ENCODE measurements at places on chromosomes 3 and 15. TPM values are rescaled to one million over a fixed set of nuclear protein-coding genes. Genes with fewer than 3 reads are reported as not detected.

The PCCB gene
- 31.2 TPM for total RNA-seq

The TMEM207 gene
- not detected for total RNA-seq

The PARP15 gene
- total RNA-seq = 2.5 TPM

The CPN2 gene
- total RNA-seq = not detected

DNA sequence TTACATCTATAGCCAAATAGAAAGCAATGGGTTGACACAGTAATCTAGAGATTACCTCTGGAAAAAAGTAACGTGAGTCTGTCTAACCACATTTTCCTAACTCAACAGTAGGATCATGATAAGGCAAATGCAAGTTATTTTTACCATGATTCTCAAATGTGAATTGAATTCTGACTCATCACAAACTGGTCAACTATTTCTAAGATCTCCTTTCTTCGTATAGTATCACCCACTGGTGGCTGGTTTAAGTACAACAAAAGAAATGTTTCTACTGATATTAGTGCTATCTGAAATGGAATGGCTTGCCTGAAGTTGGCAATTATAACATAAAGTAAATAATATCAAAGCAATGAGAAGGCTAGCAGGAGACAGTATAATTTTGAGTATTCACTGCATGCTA, 102.2 kb downstream of the ABI3BP start:
- DNase-seq = no peak

Measured in activated T-cell treated with anti-CD3 and anti-CD28 coated beads, Interleukin-2, amount 50 U/mL, for 4 hours (primary cell).